ENCODE measurements at places on chromosomes 1 and 21.

DNA sequence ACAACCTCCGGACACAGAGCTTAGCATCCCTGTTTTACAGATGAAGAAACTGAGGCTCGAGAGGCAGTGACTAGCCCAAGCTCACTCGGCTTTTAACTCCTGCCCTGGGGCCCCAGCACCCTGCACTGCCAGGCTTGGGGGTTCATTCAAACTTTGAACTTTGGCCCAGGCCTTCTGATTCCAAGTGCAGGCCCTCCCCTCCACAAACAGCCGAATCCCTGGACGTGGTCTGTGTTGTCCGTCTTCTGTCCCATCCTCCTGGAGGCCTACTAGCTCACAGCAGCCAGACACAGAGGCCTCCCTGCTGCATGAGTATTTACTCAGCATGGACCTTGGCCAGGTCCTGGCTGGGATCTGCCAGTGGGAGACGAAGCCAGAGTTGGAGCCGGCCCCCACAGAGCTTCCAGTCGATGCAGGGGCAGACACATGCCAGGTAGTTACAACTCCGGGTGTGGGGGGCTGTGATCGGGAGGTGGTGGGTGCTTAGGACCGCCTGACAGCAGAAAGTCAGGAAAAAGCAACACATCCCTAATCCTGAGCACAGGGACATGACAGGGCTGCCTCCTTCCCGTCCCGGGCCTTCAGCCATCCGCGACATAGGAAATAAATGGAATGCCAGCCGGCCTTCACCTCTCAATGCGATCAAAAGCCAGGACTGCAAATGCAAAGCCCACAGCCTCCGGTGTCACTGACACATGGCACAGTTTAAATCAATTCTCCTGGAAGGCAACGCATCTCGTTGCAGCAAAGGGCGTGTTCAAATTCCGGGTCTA lies 7.4 kb downstream of the IFFO2 start:
- no peak for DNase-seq

GRCh38 chr21:45893740-45894449 lies 87.7 kb upstream of the COL6A1 start:
- DNase-seq, result no peak

DNA sequence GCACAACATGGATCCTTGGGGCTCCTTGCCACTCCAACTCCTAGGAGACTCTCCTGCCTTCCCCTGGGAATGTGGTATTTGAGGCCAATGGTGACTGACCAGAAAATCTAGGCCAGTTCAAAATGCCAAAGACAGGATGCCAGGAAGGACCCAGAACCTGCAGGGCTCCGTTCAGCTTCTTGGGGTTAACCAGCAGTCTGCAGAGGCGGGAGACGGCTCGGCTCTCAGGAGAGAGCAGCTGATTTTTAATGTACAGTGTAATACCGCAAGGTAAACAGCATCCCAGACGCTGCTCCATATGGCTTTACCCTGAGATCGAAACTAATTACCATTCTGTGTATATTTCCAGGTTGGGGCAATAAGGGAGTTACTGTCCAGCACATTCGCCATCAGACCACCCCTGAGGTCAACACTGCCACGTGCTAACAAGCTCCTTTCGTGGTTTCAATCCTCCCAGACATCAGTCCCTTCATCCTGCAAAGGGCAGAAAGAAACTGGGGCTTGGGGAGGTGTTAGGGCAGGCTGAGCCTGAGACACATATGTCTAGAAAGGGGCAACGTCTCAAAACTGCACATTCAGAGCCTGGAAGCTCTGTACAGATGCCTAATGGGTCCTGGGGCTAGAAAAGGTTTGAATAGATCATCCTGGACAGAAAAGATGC lies 16.7 kb downstream of the ITPKB start:
- no peak for DNase-seq

DNA sequence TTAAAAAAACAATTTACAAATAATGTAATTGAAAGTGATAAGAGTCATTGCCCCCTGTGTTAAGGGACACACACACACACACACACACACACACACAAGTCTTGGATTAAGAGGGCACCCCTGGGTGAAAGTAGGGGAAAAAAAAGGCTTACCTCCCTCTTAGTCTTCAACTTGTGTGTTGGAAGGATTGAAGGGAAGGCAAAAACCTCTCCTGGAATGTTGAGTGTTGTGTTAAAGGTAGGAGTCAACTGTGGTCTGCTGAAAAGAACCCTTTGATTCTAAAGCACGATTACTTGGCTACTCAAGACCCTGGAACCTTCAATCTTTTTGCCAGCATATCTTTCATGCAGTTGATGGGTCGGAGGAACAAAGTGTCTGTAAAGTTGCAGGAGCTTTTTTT lies 6.4 kb downstream of the PBX1 start:
- DNase-seq, result no peak

DNA sequence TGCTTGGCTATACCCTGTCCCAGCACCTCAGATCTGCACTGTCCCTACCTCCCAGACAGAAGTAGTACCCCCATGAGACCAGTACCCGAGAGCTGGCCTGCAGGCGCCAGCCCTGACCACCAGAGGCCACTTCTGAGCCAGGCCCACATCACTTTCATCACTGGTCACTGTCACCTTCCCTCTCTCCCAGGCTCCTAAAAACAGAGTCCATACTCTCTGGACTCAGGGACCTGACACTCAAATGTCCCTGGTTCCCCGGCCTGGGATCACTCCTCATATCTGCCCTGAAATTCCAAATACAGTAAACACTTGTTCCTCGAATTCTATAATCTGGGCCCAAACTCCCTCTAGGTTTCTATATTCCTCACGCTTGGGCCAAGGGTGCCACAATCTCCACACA lies 18.7 kb downstream of the TMEM53 start:
- no peak for DNase-seq

DNA sequence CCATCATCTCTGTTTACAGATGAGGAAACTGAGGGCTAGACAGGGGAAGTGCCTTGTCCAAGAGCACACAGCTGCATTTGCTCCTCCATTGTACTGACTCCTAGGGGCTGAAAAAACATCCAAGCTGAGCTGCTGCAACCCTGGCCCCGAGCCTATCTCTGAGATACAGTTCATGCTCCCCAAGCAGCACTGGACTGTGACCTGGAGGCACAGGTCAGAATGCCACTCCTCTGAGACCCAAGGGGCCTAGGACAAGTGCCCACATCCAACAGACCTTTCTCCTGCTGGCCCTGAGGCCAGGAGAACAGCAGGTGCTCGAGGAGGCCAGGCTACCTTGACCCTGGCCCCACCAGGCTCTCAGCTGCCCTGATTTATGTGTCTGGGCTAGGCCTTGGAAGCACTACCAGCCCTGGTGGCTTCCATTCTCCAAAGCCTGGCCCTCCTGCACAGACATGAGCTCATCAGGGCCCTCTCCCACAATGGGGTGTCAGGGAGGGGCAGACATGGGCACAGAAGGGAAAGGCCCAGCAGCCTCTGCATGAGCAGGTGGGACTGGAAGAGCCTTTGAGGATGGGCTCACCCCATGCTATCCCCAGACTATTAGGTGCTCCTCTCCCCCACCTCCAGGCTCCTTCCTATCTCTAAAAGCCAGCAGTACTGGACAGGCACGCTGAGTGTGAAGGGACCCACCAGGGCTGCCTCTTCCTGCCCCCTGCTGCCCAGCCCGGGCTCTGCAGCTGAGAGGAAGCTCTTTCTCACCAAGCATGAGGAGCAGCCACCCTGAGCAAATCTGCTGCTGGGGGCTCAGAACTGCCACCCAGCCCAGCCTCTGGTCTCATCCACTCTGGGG lies 18.8 kb downstream of the ADGRB2 start:
- DNase-seq, result peak; percentile 80

DNA sequence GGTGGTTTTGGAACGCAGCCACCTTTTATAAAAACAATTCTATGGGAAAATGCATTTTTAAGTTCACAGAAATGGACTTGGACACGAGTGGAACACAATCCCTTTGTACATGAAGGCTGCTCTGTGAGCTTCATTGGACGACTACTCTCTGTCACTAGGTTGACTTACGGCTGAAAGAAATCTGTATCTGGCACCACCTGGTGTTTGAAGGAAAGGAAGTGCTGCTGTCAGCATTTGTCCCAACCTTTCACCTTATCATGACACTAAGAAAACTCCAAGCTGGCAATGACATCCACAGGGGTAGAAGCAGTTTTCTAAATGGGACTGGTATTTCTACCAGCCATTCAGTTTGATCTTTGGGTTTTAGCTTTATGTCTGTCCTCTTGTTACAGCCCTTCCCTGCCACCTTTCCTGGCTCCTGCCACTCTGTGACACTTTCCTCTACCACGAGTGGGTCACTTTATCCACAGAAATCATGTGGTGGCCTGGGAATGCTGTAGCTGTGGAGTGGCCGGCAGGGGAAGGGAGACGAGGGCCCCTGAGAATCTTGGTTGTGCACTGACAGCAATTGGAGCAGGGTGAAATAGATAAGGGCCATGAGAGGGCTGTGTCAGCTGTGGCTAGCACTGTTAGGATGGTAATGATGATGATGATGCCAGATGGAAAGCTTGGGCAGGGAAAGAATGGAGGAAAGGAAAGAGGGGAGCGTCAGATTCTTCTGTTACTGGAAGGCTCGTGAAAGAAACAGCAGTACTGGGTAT lies 85.2 kb downstream of the TBX19 start:
- no peak for DNase-seq

DNA sequence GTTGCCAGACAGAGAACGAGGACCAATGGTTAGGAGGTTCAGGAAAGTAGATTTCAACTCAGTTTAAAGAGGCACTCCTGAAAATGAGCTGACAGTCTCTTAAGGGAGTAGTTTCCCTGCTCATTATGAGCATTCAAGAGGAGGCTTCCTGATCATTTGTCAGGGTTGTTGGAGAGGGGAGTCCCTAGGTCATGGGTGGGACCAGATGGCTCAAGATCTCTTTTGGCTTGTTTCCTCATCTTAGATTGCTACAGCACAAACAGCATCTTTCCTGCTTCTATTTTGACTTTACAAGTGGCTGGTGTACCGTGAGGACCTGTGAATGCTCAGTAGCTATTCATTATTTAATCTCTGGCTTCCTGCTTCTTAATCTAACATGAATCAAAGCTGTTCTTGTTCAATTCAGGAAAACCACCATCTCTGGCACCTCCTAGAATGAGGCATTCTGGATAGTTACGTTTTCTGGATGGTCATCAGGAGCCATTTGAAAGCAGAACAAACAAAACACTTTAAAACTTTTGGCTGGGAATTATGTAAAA lies 47.6 kb downstream of the PEX14 start:
- no peak for DNase-seq

- no peak for DNase-seq
Observed at GRCh38 chr1:18949686-18950400, 6.6 kb downstream of the IFFO2 start.

- no peak for DNase-seq
Observed at GRCh38 chr1:87264976-87265375, 63.7 kb upstream of the LMO4 start.

DNA sequence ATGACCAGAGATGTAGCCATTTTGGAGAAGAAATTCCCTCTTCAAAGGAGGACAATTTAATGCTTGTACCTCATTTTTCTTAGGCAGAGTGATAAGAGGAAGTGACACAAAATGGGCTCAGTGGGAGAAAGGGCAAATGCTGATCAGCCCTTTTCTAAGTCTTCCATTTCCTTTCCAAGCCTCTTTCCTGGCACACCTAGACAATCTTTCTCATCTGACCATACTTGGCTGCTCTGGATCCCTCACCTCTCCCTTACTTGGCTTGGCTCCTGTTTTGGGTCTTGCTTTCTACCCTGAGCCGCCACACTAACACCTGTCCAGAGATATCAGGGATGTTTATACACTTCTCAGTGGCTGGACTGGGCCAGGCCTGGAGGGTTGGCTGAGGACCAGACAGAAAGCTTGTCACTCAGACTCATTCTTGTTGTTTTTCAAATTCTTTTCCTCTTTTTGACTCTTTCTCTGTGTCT lies 13.1 kb downstream of the TXNIP start:
- no peak for DNase-seq

DNA sequence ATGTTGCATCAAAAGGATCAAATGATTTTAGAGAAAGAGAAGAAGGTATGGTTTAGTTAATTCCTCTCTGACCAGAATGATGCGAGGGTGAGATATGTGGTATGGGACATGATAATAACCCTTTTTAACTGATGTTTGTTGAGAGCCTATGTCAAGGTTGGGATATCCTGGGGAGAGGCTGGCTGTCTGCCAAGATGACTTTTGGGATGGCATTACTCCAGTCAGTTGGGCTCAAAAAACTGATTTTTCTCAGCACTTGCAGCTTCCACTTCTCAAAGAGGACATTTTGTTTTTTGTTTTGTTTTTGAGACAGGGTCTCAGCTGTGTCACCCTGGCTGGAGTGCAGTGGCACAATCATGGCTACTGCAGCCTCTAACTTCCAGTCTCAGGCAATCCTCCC lies 17.7 kb upstream of the STX12 start:
- no peak for DNase-seq

DNA sequence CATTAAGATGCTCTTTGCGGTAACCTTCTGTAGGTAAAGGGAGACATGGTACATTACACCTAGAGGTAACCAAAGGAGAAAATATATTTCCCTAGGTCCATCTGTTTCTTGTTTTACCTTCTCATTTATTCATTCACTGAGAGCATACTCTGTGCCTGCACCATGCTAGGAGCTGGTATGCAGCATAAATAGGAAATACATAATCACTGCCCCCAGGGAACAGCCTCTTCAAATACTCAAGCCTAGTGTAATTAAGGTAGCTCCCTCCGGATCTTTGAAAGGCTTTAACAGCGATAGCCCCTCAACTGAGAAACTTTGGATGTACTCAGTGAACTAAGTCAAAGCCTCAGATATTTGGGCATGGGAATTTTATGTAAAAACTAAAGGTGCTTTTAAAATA lies 123.6 kb downstream of the GABPA start:
- no peak for DNase-seq

- no peak for DNase-seq
Observed at GRCh38 chr1:183163316-183163715, 22.7 kb upstream of the LAMC2 start.

DNA sequence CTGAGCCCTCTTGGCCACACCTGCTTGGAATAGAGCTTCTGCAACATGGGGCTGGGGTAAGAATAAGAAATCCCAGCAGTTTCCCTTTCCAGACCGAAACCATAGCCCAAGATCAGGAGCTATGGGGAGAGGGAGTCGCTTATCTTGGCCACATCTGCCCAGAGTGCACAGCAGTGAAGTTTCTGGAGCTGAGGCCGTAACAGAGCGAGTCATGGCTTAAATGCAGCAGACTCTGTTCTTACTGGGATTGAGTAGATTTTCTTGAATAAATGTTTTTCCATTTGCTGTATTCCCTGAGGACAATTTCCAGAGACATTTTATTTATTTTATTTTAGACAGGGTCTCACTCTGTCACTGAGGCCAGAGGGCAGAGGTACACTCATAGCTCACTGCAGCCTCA lies 33.5 kb downstream of the CFAP57 start:
- no peak for DNase-seq

DNA sequence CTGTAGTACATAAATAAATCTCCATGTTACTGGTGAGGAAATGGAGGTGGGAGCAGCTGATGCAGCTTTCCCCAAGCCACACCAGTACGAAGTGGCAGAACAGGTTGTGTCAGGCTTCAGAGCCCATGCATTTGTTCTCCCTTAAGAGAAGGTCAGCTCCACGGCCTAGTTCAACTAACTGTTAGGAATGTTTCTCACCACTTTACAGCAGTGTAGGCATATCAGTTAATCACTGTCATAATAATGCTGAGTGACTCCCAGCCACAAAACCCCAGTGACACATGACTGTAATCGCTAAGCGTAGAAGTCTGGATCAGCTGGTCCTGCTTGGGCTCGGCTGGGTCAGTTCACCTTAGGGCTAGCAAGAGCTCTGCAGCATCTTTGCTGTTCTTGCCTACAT lies 90.4 kb downstream of the VPS26C start:
- DNase-seq, result no peak
